ENCODE measurements at places on chromosomes 7 and 10.

DNA sequence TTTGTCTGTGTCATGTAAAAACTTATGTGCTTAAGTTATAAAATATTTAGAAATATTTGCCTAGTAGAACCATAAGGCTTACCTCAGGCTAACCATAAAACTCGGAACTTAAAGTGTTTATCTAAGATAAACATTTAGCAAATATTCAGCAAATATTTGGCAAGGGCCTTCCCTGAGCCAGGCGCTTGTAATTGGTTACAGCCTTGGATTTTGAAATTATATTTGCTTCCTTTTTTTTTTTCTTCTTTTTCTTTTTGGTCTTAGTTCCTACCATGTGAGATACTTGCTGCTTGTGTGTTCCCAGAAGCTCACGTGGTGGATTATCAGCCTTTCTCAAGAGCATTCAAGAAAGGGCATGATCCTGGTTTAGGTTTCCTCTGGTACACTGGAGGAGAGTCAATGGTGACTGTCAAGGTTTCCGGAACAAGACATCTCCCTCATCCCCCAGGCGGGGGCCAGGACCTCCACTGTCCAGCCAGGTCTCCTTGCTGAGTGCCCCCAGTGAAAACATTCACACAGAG lies 5.2 kb upstream of the BRI3 start:
- DNase-seq, result no peak

- DNase-seq, result peak; percentile 59
Observed at GRCh38 chr7:55073976-55074528, 55.2 kb downstream of the EGFR start.

GRCh38 chr10:54587971-54588370 lies 213.1 kb downstream of the PCDH15 start:
- no peak for DNase-seq

- no peak for DNase-seq
Observed at GRCh38 chr7:55271069-55271626, 94.0 kb upstream of the LANCL2 start.

- DNase-seq, result no peak
Observed at GRCh38 chr7:140165422-140165821, 11.4 kb downstream of the KDM7A start.

DNA sequence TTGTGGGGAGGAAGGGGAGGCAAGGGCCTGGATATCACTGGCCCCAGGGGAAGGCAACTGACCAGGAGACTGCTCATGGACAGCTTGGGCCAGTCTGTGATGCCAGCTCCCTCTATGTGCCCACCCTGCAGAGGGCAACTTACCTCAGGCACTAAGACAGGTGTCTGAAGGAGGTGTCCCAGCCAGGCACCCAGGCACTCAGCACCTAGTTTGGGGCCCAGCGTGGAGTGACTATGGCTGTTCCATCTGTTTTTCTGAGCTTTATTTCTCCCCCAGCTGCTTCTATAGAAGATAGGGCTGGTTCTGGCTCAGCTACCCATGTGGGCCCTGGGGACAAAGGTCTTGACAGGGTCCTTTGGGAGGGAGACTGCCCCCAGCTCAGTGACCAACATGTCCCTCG lies 150.6 kb upstream of the PCBD1 start:
- DNase-seq, result no peak

DNA sequence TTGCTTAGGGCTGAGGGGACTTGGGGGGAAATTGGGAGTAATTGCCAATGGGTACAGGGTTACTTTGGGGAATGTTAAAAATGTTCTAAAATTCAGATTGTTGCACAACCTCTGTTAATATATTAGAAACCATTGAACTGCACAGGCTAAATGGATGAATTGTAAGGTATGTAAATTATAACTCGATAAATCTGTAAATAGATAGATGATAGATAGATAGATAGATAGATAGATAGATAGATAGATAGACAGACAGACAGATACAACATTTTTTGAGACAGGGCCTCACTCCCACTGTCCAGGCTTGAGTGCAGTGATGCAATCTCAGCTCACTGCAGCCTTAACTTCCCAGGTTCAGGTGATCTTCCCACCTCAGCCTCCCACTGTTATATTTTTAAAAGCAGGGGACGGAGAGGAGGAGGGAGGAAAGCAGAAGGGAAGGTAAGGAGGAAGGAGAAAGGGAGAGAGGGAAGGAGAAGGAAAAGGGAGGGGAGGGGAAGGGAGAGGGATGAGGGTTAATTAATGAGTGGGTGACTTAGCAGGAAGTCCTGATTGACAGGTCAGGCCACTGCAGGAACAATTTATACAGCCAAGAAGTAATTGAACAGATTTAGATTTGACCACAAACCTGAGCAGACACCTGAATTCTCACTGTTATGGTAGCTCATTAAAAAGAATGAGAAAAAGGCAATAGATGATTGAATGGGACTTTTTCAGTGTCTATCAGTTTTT lies 38.7 kb downstream of the AOC1 start:
- DNase-seq, result no peak

GRCh38 chr10:122341141-122341810 lies 33.2 kb upstream of the PLEKHA1 start:
- peak; percentile 45 for DNase-seq

- DNase-seq, result no peak
Observed at GRCh38 chr7:96061844-96062243, 260.1 kb downstream of the SLC25A13 start.

DNA sequence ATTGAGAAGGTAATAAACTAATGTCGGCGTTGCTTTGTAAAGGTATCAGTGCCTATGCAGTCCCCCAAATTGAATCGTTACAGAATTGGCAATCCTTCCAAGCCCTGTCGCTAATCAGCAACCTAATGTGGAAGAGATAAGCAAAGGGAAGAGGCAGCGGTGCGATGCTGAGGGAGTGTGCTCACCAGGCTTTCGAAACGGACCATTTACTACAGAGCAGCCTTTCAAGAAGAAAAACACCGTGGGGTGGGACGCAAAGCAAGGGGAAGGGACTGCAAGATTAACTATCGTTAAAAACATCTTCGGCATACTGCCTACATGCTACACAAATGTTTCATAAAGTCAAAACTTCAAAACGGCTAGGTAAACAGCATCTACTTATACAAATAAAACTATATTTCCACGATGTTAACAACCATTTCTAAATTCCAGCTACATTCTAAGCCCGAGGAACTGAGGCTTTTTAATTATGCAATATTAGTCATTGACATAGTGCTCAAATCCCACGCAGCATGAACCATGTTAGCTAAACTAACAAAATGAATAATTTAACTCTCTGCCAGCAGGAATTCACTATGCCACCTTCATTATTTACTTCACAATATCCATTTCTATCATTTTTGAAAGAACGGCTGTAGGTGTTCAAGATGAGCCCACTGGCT lies 85.2 kb downstream of the CHCHD3 start:
- no peak for DNase-seq

DNA sequence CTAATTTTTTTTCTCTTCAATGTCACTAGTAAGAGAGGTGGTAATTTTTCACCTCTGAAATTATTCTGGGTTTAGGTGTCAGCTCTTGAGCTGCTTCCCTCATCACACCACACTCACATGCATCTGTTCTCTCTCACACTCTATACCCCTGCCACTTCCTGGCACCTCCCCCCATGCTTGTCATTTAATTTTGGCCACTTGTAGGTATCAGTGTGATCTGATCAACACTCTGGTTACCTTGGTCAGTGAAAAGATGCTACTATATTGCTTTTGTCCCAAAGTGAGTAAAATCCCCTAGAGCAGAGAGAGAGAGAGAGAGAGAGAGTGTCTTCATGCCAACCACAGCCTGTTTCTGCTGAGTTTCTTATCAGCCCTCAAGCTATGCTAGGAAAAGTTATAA lies 42.5 kb downstream of the STK17A start:
- no peak for DNase-seq

GRCh38 chr10:6409971-6410643 lies 170.0 kb downstream of the PRKCQ start:
- DNase-seq, result no peak

DNA sequence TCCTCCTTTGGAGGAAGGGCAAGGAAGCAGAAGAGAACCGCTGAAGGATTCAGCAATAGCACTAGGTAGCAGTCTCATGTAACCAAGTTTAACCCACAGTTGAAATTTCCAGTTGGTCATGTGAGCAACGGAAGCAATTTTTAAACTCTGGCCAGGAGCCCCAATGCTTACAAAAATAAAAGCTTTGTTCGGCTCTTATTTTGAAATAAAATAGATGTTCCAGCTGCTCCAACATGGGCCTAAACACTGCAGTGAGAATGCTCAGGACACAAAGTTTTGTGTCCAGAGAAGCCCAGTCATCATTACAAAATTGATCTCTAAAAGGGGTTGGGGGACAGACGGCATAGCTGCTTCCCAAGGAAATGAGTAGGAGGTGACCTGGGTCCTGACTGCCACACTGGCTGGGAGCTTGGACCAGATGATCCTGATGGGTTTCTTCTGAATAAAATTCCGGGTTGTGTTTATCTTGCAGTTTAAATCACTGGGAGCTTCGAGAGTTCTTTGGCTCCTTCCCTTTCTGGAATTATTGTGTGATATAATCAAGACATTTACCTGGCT lies 452 bp upstream of the TMEM140 start:
- no peak for DNase-seq

DNA sequence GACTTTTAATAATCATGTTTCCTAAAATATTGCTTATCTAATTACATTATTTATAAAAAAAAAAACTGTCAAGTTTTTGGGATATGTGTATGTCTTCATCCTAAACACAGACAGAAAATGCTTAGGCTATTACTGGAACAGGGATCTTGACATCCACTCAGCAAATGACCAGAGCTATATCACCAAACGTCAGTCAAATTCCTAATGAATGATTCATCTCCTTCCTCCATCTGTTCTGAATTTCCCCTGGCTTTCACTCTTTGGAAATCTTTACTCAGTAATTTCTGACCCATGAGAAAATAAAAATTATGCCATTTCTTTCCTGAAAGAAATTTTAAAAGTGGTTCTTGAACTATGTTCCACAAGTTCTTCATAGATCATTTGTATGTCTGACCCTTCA lies 552.4 kb upstream of the KCND2 start:
- no peak for DNase-seq

GRCh38 chr7:107048783-107049418 lies 4.4 kb downstream of the PRKAR2B start:
- no peak for DNase-seq

DNA sequence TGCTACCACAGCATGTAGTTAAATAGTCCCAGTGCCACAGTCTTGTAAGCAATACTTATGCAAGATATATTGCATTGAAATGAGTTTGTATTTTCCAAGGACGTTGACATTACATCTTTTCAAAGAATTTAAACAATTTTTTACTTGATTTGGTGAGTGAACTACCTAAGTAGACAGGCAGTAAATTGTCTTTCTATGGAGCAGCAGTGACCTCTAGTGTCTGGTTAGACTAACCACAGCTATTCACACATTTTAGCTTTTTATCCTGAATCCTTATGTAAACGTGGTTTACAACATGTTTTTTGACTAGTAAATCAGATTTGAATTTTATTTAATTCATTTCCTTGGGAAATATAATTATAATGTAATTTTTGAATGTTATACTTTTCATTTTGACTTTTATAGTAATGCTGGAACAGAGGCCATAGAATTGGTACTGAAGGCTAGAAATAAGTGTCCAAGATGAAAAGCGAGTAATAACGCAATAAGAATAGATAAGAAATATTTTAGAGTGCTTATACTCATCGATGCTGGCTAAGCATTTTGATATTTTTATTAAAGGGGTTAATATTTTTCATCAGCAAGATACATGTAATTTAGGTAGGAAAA lies 5.6 kb downstream of the LRRTM3 start:
- no peak for DNase-seq

- no peak for DNase-seq
Observed at GRCh38 chr10:35268791-35269257, 67.5 kb upstream of the CCNY start.

DNA sequence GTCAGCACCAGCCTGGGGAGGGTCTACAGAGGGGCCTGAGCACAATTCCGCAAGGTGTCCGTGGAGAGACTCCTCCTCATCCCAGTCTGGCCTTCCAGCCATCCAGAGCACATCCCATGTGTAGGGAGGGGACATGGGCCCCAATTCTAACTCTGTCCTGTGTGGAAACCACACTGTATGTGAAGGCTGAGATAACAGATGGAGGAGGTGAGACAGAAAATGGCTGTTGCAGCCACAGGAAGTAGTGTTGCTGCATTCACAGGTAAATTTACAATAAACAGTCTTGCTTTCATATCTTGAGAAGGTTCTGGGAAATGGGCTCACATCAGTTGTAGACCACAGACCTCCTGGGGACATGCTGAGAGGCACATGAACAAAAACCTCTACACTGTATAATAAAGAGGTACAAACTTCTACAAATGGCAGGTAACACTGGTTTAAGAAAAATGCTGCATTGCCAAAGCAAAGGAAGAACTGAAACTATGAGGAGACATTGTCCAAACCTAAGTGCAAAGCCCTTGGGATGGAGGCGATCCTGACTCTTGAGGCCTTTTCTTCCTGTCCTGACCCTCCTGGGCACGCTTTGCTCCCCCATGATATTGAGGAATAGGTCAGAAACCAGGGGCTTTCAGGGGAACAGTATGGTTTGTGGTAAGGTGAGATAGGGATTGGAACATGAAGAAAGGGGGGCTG lies 21.6 kb upstream of the GIMAP2 start:
- no peak for DNase-seq
